ENCODE measurements at places on chromosomes 5 and 9.

- no peak for DNase-seq
Measured at GRCh38 chr9:13160051-13160450, 119.4 kb downstream of the MPDZ start.

- DNase-seq = no peak
Measured at GRCh38 chr5:32805971-32806638, 95.0 kb downstream of the NPR3 start.

DNA sequence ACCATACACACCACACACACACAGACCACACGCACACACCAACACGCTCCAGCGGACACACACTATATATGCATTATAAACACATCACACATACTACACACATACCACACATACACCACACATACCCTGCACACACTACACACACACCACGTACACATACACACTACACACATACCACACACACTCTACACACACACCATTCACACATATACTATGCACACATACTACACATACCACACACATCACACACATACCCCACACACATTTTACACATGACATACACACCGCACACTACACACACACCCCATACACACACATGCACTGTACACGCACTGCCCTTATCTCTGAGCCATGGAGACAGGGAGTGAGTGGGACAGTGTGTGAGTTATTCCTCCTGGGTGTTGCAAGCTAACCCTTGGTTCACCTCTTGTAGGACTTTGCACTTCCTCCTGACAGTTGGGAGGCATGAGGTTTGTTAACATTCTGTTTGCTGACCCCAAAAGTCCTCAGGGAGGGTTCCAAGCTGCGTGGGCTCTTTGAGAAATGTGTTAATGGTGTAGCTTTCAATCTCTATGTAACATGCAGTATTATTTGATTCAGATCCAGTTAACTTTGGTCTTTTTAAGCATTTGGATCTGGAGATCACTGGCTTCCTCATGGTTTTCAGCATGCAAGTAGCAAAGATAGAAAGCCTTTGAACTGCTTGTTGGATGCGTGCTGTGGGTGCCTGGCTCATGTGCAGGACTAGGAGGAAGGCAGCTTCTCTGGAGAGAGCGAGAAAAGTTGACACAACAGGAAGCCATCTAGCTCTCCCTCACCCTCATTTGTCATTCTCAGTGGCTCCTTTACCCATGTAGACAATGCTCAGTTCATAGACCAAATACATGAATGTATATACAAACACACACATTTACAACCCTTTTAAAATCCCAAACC lies 13.7 kb downstream of the IL31RA start:
- no peak for DNase-seq

DNA sequence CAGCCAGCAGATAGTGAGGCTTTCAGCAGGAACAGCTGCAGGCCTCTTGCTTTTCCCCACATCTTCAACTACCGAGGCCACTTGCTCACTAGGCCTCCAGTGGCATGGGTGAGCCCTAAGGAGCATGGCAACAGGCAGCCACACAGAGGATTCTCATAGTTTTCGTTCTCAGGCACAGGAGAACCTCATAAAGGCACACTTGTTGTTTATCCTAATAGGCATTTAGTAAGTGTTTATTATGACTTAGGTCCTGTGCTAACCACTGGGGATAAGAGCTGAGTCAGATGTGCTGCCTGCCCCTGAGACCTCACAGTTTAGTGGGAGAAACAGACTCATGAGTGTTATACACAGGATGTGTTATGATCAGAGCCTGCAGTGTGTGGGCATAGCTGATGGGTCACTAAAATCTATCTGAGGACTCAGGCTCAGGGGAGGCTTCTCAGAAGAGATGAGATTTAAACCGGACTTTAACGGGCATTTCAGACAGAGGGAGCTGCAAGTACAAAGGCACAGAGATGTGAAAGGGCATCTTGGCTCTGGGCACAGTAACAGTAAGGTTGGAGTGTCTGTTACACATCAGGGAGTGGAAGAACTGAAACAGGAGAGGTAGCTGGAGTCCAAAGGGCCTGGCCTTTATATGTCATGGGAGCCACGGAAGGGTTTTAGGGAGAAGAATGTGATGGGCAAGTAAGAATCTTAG lies 21.0 kb upstream of the HEMGN start:
- DNase-seq = no peak

DNA sequence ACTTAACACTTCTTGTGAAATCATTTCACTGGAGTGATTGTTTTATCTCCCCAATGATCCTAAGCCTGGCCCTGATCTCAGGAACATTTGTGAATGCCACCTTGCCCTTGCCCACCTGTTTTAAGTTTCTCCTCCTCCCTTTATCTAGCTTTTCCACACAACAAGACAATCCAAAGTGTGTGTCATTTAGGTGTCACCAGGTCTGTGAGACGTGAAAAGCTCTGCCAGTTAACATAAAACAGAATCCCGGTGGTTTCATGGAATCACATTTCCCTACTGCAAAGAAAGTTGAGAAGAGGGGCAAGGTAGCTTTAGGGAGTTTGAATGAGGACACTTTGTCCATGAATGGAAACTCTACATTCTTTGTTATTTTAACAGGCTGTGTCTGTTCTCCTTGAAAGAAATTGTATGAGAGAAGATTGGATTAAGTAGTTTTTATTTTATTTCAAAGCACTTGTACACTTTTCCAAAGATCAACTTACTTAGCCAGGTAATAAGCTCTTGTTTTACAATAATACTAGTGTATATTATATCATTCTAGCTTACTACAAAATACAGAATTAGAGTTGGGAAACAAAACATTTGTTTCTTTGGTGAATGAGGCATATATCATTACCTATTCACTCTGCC lies 239.0 kb downstream of the ISL1 start:
- no peak for DNase-seq

DNA sequence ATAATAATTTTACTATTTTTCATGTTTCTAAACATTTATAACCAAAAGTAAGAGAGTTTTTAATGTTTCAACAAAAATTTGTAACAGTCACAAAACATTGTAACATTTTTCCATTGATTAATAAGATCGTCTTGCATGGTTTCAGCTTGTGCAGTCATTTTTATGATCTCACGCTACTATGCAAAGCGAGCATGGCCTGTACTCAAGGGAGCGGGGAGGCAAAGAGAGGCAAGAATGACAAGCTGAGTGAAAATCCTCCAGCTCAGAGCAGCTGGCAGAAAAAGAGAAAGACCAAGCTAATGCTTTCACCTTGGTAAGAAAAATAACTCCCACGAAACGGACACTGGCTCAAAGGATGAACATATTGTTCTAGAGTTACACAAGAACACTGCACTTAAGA lies 90.0 kb upstream of the SV2C start:
- no peak for DNase-seq

- DNase-seq = no peak
Measured at GRCh38 chr5:141521244-141521781, 32.4 kb downstream of the PCDHGC5 start.

DNA sequence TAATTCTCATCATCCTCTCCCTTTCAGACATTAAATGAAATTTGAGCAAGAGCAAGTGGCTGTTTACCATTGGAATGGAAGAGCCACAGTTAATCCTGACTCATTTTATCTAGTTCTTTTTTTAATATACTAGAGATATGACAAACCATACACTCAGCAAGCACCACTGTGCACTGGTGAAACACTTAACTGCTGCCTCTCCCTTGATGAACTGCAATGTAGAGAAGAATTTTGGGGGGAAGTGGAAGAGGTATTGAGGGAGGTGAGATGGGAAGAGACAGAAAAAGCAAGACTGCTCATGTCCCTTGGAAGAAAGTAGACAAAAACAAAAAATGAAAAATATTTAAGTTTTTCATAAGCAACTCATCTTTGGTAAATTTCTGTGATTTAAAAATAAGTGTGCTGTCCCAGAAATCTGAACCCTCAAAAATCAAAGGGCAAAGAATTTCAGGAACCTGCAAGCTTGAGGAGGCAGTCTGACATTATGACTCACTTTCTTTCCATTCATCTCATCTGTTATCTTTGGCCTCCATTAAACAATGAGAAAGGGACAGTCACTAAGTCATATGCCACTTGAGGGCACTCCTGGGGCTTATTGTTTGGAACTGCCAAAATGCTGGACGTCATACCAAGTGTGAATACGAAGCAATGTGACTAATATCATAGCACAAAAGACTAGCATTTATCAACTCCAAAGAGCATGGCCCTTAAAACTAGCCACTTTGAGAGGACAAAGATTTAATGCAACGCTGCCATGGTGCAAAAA lies 566.8 kb upstream of the DMAC1 start:
- DNase-seq = no peak

DNA sequence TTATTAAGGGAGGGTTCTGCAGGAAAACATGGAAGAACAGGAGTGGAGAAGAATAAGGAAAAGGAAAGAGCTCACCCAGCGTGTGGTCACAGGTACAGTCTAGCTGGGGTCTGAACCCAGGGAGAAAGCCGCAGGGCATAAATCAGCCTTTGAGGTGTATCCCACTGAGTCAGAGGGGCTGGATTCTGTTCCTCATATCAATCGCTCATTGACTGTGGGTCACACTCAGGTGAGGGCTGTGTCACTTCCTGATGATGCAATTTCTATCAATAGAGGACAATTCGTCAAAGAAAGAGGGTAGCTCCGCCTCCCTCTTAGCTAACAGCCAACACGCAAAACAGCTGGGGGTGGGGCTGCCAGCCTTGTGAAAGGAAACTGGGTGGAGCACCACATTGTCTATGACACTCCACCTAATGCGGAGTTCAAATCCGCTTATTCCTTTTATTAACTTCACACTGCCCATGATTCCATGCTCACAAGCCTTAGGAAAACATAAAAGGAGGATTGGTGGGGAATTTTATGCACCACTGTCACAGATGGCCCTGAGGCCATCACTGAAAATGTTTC lies 176.2 kb downstream of the ICE1 start:
- no peak for DNase-seq

- no peak for DNase-seq
Measured at GRCh38 chr9:6415266-6415665, 2.3 kb downstream of the UHRF2 start.

- DNase-seq = no peak
Measured at GRCh38 chr9:129619787-129620668, 873 bp downstream of the C9orf50 start.

DNA sequence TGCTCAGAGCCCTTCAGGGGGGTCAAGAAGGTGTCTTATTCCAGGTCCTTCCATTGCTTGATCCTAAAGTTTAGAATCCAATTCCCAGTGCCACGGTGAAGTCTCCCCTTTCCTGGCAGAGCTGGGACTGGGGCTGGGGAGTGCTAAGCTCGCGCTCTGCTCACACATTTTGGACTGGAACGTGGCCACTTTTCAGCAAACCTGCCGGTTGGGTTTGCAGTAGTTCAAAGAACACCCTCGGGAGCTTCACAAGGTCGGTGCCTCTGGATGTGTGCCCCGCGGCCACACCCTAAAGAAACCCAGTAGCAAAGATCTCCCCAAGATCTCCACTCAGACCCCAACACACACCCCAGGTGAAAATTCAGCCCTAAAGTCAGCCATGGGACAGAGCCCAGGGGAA lies at the start of gene C9orf152:
Gene C9orf152 (minus strand): TSS at position 129 of the 400 bp plus-strand sequence. CDS start 580 bp downstream, outside the sequence.
- DNase-seq = no peak

- no peak for DNase-seq
Measured at GRCh38 chr9:129702589-129703520, 37.4 kb downstream of the PRRX2 start.

DNA sequence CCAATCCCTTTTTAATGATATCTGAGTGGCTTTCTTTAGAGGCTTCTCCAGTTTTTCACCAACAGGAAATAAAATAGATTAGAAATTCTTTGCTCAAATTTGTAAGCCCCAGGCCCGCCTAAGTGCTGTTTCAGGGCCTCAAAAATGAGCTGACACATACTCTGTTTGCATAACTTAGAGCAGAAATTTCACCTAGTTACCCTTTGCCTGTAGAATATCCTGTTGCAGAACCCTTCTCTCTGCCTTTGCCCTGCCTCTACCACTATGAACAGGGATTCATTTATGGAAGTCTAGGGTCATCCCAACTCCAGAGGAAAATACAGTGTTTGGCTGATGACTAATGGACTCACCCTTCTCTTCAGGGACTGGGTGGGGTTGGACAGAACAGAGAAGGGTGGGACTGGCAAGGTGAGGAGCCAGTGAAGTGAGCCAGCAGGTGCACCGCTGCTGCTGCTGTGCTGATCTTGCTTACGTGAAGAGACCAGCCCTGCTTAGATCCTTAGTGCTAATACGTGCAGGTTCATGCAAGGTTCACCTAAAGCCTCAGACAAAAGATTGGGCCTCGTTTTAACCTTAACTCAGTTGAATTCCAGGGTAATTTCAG lies 22.8 kb downstream of the OSTF1 start:
- no peak for DNase-seq

DNA sequence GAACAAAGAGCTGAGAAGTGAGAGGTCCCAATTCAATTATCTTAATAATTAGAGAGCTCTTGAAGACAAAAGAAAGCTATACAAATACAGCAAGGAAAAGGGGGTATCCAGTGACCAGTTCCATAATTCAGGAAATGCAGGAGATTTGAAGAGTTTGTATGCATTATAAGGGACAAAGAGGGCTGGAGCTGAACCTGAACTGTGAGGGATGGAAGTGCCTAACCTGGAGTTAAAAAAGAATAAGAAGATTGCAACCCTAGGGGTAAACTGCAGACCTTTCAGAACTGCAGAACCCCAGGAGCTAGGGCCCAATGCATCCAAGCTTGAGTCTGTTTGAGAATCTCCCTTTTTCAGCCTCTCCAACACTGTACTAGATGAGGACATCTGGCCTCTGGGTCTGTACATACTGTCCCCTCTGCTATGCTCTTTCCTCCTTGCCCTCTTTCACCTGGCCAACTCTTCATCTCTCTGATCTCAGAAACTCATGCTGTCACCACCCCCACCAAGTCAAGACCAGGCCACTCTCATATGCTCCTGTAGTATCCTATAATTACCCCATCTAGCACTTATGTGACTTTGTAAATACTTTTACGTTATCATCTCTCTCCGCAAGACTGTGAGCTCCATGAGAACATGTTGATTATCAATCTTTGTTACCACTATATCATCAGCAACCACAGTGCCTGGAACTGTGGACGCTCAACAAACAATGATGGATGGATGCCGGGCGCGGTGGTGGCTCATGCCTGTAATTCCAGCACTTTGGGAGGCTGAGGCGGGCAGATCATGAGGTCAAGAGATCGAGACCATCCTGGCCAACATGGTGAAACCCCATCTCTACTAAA lies 6.6 kb upstream of the PRKACG start:
- DNase-seq = no peak

- DNase-seq = peak; percentile 46
Measured at GRCh38 chr5:156402387-156402921, 75.5 kb downstream of the SGCD start.

- DNase-seq = no peak
Measured at GRCh38 chr9:30036558-30036957, 2347.9 kb upstream of the ACO1 start.

GRCh38 chr9:115200711-115201505 lies 83.0 kb upstream of the TNC start:
- no peak for DNase-seq

GRCh38 chr5:3225201-3225960 lies 370.3 kb upstream of the IRX1 start:
- no peak for DNase-seq
